ENCODE measurements at places on chromosomes 1 and 21.

- DNase-seq = no peak
Observed at GRCh38 chr1:183238071-183238470, 52.0 kb downstream of the LAMC2 start.

DNA sequence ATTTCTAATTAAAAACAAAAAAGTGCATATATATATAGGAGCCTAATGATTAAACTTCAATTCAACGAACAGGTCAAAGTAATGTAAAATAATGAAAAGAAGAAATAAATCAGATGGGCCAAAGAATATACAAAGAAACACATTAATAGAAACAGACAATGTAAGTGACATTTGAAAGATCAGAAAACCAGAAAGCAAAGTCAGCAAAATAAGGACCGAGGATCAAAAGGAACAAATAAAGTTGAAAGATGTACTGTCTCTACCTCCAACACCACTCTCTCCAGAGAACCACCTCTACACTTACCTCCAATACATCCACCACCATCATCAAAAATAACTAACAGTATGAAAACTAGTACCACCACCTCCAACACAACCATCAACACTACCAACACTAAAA, 1226.3 kb upstream of the NCAM2 start:
- no peak for DNase-seq

GRCh38 chr1:212167098-212167497, 118.1 kb upstream of the PPP2R5A start:
- no peak for DNase-seq

- DNase-seq = no peak
Observed at GRCh38 chr1:89269277-89269676, 3.4 kb downstream of the GBP5 start.

- no peak for DNase-seq
Observed at GRCh38 chr1:87524021-87524754, 195.5 kb downstream of the LMO4 start.

Measured in HCT116 (cell line).